ENCODE measurements at places on chromosomes 6 and 20.

- no peak for ATAC-seq
Measured at GRCh38 chr20:60144404-60144803, 186.2 kb downstream of the CDH26 start.

DNA sequence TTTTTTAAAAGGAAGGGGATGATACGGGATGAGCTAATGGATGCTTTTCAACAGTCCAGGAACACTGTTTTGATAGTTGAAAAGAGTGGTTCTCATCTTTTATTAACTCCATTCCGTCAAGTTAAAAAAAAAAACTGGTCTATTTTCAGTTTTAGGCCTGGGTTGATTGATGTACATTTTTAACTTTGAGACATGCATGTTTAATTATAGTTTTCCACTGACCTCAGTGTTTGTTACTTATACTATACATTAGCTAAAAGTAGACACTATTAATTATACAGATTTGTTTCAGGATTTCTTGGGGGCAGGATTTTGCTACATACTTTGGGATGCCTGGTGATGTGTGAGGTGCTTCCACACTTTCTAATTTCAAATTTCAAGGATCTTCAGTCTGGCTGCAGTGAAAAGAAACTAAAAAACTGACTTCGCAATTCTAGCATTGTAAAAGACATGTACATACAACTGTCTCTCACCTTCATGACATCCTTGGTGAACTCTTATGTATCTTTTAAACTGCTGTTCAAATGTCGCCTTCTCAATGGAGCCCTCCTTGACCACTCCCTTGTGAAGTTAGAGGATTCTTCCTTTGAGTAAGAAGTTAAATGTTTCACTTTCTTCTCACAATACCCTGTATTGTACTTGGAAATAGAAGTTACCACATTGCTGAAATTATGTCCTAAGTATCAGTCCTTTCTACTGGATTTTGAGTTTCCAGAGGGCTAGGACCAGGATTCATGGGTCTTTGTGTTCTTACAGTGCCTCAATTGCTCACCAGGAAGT, 101.7 kb downstream of the TSHZ2 start:
- ATAC-seq, result no peak

- ATAC-seq, result no peak
Measured at GRCh38 chr6:121879149-121879548, 443.7 kb downstream of the GJA1 start.

- ATAC-seq, result no peak
Measured at GRCh38 chr20:3813848-3814581, 6.3 kb upstream of the AP5S1 start.

DNA sequence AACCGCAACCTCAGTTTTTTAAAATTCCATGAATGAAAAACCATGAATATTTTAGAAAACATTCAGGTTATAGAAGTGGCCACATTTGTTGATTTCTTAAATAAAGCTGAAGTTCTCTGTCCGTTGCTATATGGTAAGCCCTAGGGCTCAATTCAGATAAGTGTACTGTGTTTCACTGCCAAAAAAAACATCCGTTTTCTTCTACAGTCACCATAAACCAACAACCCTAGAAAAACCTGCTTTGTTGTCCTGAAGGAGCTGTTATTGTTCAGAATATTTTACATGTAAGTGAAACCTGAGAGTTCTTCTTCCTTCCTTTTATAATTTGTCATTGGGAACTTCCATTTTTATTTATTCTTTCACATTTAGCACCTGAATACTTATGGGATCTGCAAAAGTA, 274.1 kb downstream of the TFAP2A start:
- ATAC-seq, result no peak

- no peak for ATAC-seq
Measured at GRCh38 chr6:5337573-5337972, 76.3 kb downstream of the FARS2 start.

- ATAC-seq, result no peak
Measured at GRCh38 chr20:42392442-42392841, 774.3 kb upstream of the CHD6 start.

GRCh38 chr20:50487397-50487796, 22.8 kb upstream of the PTPN1 start:
- peak; percentile 69 for ATAC-seq

DNA sequence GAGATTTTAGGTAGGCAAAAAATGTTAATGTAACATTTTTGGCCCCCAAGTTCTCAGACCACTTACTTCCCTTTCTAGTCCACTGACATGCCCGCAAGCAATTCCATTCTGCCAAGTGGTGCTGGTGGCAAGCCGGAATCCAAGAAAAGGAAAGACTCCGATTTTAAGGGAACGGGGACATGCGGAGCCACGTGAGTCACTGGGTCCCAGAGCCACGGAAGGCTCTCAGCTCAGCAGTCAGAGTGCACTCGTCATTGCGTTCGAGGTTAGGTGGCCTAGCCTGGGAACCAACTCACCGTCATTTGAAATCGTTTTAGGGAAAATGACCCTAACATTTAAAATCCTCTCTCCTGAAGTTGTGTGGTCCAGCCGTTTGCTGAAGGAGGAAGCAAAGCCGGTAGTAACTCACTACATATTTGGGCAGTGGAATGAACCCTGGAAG, 711 bp upstream of the SIRT5 start:
- no peak for ATAC-seq

Data from stimulated activated memory B cell treated with anti-CD40 and anti-IgM and Interleukin-4, amounts not matched to agents 10 μg/mL and 1 μg/mL and 100 μg/mL, for 72 hours (primary cell).